ENCODE measurements at places on chromosomes 1 and 21.

GRCh38 chr1:50605186-50605875 lies 182.1 kb upstream of the DMRTA2 start:
- no peak for DNase-seq

GRCh38 chr1:112713466-112714312 lies 1.4 kb downstream of the PPM1J start:
- DNase-seq: no peak

GRCh38 chr1:11703357-11704193 lies 12.1 kb downstream of the DRAXIN start:
- DNase-seq: no peak

DNA sequence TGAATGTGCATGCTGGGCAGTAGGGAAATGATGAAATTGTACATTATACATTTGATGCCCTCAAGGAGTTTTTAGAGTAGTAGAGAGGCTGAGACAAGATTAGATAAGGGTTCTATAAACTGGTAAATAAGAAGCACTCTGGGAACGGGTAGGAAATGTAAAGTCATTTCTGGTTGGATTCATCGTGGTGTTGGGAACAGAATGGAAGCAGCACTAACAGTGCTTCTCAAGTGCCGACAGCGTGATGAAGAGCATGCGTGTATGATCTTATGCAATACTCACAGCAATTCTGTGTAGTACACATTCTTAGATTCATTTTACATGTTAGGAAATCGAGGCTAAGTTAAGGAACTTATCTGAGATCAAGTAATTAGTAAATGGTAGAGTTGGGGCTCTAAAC lies 45.9 kb downstream of the GPR88 start:
- no peak for DNase-seq

GRCh38 chr1:184813528-184814089 lies 59.0 kb upstream of the EDEM3 start:
- DNase-seq: no peak

- no peak for DNase-seq
Measured at GRCh38 chr1:82783044-82783443, 982.3 kb downstream of the ADGRL2 start.

DNA sequence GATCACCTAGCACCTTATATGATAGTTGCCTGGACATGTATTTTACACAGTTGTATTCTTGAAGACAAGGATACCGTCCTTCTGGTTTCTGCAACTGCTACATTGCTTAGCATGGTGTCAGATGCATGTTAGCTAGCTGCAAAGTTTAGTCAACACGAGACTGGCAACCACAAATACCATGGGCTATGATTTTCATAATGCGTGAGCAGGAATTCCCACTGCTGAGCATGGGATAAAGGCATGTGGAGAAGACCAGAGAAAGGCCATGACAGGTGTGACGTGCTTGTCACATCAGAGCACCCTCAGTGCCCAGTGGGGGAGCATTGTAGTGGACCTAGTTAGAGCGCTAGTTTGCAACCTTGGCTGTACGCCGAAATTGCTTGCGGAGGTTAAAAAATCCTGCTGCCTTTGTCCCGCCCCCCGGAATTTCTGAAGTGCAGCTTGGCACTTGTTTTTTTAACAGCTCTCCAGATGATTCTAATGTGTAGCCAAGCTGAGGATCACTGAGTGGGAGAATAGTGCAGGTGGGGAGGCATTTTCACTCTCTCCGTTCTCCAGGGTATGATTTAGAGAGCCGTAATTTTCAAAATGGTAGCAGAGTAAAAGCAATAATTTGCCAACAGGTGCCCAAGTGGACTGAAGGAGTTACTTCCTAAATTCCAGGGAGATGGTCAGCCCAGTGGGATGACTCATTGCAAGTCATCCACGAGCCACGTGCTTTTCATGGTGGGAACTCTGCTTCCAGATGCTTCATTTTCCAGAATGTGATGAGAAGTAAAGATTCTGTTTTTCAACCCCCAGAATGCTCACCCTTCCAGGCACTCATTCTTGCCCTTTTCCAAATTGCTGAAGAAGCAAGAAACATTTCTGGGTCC lies 81.0 kb downstream of the CNIH3 start:
- no peak for DNase-seq

DNA sequence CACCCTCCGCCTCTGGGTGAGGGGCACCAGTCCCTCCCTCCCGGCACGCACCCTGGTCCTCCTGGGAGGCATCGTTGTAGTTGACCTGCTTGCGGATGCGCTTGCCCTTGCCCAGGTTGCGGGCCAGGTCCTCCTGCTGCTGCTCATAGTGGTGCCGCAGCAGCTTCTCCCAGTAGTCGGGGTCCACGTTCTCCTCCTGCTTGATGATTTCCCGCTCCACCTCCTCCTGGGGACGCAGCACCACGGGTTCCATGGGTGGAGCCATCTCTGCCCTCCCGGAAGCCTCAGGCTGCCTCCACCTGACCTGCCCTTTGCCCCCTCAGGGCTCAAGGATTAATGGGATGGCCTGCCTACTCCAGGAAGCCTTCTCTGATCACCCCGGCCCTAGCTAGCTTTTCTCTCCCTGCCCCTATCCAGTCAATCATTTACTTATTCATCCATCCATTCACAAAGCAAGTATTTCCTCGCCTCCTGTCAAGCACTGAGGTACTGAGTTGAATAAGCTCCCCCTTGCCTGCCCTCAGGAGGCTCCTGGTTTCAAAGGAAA lies 53.5 kb downstream of the CHD5 start:
- DNase-seq: no peak

DNA sequence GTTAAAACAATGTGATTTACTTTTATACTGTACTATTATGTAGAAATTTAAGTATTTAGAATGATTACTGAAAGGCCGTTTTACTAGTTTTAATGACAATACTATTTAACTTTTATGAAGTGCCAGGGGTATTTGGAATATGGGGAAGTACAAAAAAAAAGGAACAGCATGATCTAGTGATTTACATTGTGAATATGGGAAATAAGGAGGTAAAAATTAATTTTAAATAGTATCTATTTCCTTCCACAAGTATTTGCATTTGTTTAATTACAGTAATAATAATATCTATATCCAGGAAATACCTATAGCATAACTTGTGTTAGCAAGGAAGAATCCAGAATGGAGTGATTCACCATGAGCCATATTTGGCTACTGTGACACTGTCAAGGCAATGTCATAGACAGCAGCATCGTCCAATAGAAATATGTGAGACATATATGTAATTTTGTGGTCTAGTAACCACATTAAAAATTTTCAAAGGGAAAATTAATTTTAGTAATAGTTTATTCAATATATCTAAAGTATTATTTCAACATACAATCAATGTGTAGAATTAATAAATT lies 22.0 kb downstream of the CNST start:
- no peak for DNase-seq

- no peak for DNase-seq
Measured at GRCh38 chr1:92909321-92909720, 51.9 kb downstream of the DIPK1A start.

- no peak for DNase-seq
Measured at GRCh38 chr21:46179708-46180078, 4.6 kb downstream of the SPATC1L start.

DNA sequence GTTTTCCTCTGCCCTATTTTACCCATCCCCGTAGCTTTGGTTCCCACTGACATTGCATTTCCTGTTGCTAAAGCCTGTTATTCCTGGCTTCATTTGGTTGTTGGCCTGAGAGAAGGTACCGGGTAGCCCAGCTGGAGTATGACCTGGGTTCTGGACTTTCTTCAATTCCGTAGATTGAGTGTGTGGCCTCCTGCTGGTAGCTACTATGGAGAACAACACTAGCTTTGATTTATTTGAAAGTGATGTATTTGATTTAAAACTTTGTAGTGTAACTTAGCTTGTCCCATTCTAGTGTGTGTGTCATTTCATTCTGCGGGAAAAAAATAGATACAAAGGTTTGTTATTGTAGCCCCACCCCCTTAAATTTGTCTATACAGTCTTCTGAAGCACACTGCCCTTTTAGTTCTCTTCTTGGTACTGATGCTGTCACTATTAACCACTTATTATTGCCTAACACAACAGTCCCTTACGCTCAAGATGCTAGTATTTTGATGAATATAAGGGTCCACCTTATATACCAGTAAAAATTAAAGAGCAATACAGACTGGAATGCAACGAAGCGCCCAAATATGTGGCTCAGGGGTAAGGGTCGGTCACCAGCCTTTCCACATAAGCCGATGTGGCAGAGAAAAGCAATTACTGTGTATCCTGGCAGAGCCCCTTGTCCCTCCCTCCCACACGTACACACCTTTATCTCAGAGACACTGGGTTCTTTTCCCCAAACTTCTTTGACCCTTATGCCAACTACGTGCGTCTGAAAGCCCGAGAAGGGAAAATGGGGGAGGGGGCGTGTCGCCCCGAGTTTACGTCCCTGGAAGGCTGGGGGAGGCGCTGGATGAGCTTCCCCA lies 643 bp upstream of the MOV10 start:
- no peak for DNase-seq

GRCh38 chr1:93961906-93962305 lies 52.7 kb upstream of the GCLM start:
- no peak for DNase-seq

DNA sequence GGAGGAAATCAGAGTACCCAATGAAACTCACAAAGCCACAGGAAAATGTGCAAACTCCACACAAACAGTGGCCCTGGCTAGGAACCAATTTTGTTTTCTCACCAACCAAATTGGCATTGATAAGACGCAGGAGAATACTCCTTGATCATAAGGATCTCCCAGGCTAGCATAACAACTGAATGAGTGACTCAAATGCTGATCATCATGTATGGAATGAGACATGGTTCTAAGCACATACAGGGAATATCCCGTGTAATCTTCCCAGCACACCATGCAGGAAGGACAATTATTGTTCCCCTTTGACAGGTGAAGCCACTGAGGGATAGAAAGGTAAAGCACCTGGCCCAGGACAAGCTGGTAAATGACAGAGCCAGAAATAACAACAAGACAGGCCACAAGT lies 180.0 kb upstream of the DUSP10 start:
- no peak for DNase-seq

DNA sequence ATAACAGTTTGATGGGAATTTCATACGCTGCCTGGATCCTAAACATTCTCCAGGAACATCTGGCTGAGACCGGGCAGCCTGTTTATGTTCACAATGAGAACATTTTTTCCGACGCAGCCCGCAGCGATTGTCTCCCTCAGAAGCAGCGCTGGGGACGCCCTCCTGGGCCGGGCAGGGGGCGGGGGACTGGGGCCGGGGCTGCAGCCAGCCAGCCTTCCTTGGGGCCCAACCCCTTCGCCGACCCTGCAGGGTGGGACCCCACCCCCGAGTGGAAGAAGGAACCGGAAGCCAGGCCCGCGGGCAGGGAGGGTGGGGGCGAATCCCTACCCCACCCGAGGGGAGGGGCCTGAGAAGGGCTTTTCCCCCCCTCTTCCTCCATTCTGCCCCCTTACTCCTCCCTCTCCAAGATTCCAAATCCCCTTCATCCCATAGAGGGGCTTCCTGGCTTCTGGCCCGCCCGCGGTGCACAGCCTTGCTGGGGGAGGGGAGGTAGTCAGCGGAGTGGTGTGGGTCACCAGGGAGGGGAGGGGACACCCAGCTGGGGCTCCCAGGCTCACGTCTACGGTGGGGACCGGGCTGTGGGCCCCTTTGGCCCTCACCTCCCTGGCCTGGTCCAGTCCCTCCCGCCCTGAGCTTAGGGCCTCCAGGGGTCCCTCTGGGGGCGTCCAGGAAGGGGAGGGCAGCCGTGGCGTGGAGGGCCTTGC lies 60.6 kb downstream of the WNT9A start:
- DNase-seq: no peak

DNA sequence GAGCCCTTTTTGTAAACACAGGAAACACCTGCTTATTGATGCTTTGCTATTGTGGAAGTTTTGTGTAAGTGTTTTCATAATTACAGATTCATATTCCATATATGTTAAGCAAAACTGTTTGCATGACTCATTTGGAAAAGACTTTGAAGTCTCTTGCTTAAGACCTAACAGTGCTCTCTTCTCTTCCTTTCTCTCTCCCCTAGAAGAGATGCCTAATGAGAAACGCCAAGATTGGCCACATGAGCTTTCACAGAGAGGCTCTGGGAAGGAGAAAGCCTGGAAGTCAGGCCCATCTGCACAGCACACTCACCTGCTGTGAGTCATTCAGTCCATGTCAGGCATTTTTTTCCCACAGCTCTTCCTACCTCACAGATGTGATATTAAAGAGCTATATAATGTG lies 101.6 kb upstream of the PALMD start:
- DNase-seq: no peak

DNA sequence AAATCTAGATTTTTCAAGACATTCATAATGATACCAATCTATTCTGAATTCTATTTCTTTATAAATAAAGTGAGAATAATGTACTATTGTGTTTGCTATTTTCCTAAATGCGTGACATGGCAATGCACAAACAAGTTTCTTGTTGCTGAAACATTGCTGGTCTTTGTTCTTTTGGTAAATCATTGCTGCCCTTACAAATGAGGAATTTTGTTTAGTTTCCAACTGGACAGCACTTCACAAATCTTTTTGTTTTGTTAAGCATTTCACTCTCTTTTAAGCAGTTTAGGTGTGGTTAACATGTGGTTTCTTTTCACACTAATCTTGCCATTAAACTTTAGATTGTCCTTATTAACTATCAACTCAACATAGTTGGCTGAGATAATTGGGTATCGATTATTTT lies 94.6 kb downstream of the LRRC7 start:
- DNase-seq: no peak

DNA sequence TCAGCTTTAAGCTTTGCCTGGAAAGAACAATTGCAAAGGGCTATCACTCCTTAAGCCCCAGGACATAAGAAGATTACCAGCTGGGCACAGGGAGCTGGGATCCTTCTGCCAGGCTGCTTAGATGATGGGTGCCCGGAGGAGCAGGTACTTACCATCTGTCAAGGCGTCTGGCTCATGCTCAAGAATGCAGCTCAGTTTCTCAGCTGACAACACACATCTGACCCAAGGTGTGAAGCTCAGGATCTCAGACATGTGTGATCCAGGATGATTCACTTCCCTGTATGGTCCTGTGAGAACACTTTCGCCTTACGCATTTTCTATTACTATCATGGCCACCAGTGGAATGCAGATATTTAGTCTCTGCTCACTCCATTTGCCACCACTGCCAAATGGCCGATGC lies 14.7 kb upstream of the DISC1 start:
- no peak for DNase-seq

- no peak for DNase-seq
Measured at GRCh38 chr1:65577278-65577677, 156.8 kb downstream of the LEPR start.

GRCh38 chr1:233491953-233492620 lies 121.8 kb upstream of the KCNK1 start:
- DNase-seq: no peak

DNA sequence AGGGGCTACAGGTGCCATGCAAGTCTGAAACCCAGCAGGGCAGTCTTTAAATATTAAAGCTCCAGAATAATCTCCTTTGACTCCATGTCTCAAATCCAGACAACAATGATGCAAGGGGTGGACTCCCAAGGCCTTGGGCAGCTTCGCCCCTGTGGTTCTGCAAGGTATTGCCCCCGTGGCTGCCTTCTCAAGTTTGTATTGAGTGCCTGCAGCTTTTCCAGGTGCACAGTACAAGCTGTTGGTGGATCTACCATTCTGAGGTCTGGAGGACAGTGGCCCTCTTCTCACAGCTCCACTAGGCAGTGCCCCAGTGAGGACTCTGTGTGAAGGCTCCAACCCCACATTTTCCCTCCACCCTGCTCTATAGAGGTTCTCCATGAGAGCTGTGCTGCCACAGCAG lies 3.7 kb upstream of the MROH9 start:
- DNase-seq: no peak

Data from stimulated activated CD8-positive, alpha-beta memory T cell treated with anti-CD3 and anti-CD28 coated beads, Interleukin-15, amount 100 ng/mL, for 48 hours (primary cell).